ENCODE measurements at places on chromosomes 7 and 10.

GRCh38 chr7:2157473-2158279 lies 75.1 kb downstream of the MAD1L1 start:
- DNase-seq, result no peak

- DNase-seq, result no peak
Observed at GRCh38 chr10:77392851-77393250, 244.8 kb downstream of the KCNMA1 start.

GRCh38 chr10:73838008-73838567 lies 26.7 kb upstream of the NDST2 start:
- no peak for DNase-seq

DNA sequence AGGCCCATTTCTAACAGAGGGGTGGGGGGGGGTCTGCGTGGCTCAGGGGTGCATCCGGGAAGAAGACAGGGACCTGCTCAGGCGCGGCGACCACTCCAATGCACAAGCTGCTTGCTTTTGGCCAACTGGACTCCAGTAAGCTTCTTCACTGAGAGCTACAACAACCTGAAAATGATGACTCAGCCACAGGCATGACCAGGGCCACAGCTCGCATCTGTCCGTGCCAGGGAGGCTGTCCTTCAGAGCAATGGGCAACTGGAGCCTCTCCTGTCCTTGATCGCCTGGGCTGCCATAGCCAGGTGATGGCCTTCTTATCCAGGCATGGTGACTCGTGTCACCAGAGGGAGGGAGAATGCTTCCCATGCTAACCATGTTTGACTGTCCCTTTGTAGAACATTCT lies 81.6 kb upstream of the RNF32 start:
- DNase-seq, result no peak

GRCh38 chr7:80721883-80722615 lies 83.6 kb downstream of the CD36 start:
- peak; percentile 51 for DNase-seq

- DNase-seq, result peak; percentile 38
Observed at GRCh38 chr7:42100156-42100508, 136.9 kb downstream of the GLI3 start.

DNA sequence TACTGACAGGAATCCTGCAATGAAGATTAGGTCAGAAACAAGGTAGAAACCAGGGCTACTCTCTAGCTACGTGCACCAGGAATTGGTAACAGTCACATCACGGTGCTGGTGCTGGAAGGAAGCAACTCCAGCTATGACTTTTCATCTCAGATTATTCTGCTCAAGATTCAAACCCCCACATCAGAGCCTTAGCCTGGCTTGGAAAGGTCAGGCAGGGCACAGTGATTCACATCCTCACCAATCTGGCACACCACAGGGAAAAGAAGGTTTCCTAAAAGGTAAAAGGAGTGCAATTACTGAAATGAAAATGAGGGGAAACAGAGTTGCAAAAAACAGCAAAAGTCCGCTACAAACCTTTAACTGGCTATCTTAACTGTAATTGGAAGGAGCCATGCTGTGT lies 240.2 kb upstream of the NPSR1 start:
- no peak for DNase-seq

GRCh38 chr10:22833781-22834180 lies 94.1 kb upstream of the ARMC3 start:
- DNase-seq, result no peak

DNA sequence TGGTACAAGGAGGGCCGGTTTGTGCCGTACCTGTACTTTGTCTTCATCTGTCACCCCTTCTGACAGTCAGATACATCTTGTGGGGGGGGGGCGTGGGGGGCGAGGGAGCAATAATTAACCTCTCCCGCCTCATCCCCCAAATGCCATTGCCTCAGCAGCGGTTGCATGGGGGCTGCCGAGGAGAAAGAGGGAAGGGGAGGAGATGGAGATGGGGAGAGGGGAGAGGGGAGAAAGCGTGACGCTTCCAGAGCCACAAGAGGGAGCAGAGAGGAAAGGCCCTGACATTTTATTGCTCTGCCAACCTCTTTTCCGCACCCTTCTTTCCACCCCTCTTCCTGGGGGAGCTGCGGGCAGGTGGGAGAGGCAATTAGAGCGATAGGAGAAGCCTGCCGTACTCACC lies 11.8 kb downstream of the KAZALD1 start:
- no peak for DNase-seq

GRCh38 chr7:124930655-124931597 lies 1.3 kb upstream of the POT1 start:
- DNase-seq, result no peak

DNA sequence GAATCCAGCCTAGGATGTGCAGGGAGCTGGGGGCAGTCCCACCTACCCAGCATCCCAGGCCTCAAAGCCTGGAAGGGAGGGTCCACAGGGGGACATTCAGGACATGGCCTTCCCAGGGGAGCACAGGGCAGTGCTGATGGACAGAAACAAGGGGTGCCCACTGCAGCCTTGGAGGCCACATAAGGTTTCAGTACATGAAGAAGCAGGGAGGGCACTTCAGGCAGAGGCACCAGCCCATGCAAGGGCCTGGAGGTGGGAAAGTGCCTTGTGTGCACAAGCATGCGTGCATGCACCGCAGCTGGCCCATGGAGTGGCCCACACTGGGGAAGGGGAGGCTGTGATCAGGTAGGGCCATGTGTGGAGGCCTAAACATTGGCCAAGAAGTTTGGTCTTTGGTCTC lies 9.1 kb downstream of the C10orf105 start:
- no peak for DNase-seq

GRCh38 chr7:139895141-139895829 lies 66.2 kb downstream of the TBXAS1 start:
- no peak for DNase-seq

- no peak for DNase-seq
Observed at GRCh38 chr7:158657189-158657746, 47.3 kb downstream of the NCAPG2 start.

GRCh38 chr7:30531286-30531685 lies 26.7 kb upstream of the GGCT start:
- DNase-seq, result no peak

DNA sequence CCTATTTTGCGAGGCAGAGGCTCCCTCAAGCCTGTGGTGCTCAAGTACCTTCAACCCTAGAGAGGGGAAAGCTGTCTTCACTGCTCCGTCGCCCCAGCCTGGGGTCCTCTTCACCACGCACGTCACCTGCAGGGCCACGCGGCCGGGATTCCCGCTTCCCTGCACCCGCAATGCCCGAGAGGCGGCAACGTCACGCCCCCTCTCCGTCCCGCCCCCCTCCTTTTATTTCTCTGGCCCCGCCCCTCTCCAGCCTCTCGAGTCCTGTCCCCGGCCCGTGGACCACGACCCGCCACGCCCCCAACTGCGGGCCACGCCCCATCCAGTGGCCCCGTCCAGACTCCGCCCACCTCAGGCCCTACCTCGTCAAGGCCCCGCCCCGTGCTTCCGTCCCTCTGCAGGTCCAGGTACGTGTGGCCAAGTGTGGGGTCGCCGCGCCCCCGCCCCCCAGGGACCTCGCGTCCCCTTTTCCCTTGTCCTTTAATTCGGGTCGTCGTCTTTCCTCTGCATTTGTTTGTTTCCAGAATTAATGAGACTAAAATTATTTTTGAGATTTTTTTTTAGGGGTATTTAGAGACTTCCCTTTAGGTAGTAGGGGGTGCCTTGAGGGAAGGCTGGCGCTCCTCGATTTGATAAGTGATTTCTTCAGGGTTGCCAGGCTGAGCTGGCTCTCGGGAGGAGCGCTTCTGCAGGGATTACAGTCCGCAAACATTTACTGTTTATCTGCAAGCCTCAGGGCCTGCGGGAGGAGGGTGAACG lies 69.8 kb upstream of the BAIAP2L1 start:
- no peak for DNase-seq

DNA sequence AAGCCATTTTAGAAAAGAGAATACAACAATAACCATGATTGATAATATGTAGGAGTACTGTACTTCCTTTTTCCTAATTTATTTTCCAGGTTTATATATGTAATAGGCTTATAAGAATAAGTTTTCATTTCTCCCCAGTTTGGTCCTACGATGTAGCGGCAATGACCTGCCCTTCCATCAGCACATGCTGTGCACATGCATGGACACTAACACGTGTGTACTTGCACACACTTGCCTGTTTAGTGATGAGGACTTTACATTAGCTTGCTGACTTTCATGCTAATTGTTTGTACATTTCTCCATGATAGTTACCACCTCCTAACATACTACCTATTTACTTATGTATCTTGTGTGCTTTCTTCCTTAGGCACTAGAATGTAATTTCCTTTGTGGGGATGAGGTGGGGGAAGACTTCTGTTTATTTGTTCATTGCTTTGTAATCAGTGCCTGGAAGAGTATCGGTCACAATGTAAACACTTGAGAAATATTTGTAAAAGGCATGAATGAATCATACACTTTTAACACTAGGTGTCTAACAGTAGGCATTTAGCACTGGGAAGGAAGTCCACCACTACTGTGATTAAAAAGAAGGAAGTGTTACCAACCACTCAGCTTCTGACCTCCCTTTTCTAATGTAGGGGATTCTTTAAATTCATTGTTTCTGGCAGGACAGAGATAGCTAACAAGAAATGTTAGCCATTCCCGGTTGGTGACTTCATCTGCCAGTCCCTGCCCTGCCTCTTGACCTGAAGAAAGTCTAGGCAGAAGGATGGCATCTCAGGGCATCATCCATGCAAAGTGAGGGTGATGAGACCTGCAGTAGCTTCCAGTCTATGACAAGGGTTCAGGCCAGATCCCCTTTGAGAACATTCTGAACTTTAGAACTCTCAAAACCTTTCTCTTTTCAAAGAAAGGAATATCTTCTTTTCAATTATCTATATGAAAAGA lies 120.2 kb upstream of the RAB18 start:
- DNase-seq, result no peak

DNA sequence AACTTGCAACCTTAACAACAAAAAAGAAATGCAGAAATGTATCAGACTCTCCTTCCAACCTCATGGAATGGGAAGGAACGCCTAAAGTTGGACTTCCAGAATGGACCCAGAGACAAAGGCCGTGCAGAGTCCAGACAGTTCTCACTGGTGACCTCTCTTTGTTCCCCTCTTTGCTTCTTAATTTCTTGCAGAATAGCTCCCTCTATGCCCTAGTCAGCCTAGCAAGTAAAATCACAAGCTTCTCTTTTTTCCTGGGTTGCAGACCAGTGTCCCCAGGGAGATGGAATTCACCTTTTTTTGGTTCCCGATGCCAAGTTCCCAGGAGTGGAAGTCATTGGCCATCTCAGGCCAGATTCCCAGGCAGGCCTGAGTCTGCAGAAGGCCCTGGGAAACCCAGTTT lies 278.0 kb downstream of the CCSER2 start:
- no peak for DNase-seq

GRCh38 chr7:11841657-11842056 lies 9.7 kb upstream of the THSD7A start:
- DNase-seq, result no peak

DNA sequence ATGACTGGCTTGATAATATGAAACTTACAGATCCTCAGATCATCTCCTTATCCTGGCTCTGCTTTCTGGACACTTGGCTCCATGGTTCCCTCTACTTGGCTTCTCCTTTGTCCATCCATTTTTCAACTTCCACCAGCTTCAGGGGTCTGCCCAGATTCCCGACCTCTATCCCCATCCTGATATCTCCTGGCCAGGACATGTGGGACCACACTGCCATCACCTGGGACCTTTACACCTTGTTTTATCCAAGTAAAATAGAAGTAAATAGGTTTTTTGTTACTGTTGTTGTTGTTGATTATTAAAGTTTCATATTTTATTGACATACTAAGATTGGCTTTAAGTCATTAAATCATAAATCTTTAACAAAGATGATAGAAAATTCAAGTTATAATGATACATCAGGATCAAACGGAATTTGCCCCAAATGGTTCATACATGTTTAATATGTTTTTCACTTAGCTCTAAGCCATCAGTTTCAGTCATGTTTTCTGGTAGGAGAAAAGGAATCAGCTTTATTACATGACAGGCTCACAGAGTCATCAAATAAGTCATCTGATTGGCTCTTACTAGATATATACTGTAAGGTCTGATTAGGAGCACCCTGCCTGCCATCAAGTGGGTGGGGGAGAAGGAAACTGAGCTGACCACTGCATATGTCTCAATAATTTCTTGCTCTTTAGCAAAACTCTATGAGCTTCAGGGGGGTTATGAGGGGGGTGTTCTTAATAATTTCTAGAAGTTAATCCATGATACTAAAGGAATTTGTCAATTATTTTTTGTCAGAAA lies 111.5 kb upstream of the AHR start:
- no peak for DNase-seq

- DNase-seq, result no peak
Observed at GRCh38 chr7:81482600-81483186, 287.2 kb downstream of the HGF start.

DNA sequence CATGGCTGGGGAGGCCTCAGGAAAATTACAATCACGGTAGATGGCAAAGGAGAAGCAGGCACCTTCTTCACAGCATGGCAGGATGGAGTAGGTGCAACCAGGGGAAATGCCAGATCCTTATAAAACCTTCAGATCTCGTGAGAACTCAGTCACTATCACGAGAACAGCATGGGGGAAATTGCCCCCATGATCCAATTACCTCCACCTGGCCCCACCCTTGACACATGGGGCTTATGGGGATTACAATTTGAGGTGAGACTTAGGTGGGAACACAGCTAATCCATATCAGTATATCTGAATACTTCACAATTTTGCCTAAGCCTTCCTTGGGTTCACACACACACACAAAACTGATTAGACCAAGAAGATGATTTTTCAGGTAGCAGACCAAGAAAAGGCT lies 145.1 kb upstream of the COL1A2 start:
- DNase-seq, result no peak

DNA sequence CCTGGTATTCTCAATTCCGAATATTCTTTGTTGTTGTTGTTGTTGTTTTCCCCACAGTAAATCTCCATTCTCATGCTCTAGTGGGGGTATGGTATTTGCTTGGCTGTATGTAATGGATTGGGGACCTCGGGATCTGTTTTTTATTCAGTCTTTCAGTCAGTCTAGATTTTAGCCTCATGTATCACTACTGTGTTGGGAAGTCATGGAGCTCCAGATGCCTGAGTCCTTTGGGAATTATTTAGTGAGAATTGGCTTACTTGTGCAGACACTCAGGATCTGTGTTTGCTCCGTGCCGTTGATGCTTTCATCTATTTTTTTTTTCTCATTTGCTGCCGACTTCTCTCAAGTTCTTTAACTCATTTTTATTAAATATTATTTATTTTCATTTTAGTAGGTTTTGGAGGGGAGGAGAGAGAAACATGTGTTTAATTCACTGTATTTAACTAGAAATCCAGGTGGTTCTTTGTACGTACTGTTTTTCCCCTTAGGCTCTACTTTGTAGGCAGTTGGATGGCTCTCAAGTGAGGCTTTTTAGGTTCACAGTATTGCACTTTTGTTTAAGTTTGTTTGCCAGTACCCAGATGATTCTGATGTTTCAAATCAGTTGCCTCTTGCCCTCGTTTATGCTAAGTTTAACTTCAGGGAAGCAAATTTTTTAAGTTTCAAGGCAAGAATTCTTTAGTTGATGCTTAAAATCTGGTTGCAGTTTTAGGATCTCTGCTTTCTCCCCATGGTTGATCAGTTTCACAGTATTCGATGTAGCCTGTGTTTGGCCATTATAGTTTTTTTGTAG lies 36.9 kb downstream of the ZNRF2 start:
- no peak for DNase-seq

- no peak for DNase-seq
Observed at GRCh38 chr10:58281092-58281752, 12.3 kb downstream of the CISD1 start.

GRCh38 chr7:67725423-67725822 lies 728.8 kb downstream of the TYW1 start:
- no peak for DNase-seq

All from HL-60 (cell line).